ENCODE measurements at places on chromosomes 7 and 10.

DNA sequence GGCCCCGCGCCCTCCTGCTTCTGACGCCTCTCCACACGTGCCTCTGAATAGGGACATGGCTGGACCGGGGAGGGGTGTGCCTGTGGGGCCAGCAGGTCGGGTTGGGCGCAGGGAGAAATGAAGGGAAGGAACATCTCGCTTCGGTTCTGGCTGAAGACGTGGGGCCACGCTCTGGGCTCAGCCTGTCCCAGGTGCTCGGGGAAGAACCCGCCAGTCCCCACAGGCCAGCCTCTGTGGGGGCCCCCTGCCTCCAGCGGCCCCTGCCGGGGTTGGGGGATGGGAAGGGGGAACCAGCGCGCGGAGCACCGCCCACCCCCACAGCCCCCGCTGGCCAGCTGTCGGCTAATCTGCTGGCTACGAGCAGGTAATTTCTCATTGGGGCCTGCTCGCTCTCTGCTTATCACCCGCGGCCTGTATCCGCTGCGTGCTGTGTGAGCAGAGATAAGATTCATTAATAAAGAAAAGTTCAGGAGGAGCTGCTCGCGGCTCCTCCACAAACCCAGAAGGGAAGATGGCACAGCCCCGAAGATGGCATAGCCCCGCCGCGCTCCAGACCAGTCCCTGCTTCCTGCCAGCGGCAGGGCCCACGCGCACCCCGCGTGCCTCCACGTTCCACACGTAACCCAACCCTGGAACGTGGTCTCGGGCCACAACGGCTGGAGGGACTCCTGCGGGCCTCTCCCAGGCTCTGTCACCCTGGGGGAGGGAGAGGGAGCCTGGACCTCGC is 186.2 kb downstream of the ELFN1 start:
- DNase-seq: no peak

- DNase-seq: no peak
Measured at GRCh38 chr10:60367024-60367423, 22.7 kb downstream of the ANK3 start.

- DNase-seq: peak; percentile 79
Measured at GRCh38 chr10:71569775-71570588, 149.6 kb downstream of the C10orf105 start.

- DNase-seq: no peak
Measured at GRCh38 chr10:116073001-116073400, 200.0 kb downstream of the GFRA1 start.

GRCh38 chr10:133225707-133226191 is 4.3 kb upstream of the UTF1 start:
- DNase-seq: no peak

- DNase-seq: no peak
Measured at GRCh38 chr10:121664671-121665070, 66.4 kb upstream of the FGFR2 start.

DNA sequence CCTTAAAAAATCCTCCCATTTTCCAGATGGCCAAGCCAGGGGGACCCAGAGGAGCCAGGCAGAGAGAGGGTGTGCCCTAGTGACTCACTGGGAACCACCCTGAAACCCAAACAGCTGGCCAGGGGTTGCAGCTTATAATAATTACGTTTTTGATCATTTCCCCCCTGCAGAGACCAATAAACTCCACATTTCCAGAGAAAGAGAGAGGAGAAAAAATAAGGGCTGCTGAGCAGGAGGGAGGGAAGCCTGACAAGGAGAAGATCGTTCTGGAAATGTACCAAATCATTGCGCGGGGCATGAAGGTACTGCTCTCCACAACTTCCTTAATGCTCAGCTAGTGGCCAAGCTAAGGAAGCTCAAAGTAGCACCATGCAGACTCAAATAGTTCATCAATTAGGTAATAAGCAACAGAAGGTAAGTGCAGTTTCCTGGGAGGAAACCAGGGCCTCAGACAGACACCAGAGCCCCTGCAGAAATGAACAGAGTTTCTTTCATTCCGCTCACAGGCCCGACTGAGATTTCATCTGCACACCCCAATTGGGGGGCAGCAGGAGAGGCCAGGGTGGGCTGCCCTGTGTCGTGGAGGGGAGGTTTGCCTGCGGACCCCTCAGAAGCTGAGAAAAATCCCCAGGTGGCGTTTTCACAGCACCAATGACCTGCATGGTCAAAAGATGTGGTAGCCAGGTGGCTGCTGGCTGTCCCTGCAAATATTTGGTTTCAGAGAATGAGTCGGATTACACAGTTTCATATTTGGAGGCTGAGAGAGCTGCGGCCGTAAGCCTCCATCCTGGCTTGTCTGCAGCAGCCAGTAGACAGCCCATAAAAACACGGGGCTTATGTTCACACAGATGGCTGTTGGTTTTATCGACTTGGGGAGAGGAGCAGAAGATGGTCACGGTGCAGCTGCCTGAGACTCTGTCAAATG is 153.2 kb upstream of the LYZL2 start:
- DNase-seq: no peak

DNA sequence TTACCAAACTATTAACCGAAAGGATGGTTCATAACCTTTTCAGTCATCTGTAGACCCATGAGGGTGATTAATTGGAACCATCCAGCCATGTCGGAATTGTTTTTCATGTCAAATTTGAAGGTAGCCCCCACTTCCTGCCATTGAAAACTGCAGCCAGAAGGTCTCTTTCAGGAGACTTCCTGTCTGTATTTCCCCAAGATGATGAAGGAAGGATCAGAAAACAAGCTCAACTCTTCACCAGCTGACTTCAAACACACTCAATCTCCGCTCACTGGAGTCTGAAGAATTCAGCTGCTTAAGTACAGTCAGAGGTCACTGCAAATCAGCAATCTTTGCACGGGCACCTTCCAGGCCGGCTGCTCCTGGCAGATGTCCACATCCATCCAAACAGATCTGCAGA is 291.7 kb upstream of the NPVF start:
- DNase-seq: no peak
